ENCODE measurements at places on chromosomes 3 and 15. TPM values are rescaled to one million over a fixed set of nuclear protein-coding genes. Genes with fewer than 3 reads are reported as not detected.

DNA sequence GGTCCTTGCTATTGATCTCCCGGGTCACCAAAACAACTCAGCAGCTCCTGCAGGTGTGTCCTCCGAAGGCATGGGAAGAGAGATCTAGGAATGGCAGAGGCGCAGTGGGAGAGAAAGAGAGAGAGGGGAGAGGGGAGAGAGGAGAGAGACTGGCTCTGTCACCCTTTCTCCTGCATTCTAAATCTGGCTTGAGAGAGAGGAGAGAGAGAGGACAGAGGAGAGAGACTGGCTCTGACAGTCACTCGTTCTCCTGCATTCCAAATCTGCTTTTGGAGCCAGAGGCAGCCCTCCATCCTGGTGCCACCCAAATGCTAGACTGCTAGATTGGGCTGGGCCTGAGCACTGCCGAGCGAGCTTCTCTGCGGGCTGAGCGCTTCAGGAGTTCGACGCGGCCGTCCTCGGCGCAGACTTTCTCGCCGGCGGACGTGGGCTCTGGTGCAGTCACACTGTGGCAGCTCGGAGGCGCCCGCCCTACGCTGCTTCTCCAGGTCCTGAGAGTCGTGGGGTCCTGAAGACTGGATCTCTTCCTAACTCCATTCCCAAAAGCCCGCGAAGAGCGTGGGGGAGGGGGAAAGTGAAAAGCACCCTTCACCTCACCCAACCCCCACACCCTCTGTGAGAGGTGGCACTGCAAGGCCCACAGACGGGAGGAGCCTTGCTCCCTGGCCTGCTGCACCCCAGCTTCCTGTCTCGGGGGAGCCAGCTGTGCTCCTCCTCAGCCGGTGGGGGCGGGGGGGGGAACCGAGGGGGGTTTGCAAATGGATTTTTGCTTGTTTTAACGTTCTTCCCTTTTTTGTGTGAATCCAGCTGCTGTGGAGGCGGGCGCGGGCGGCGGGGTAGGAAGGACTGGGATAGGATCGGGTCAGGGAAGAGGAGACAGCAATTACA is 222.3 kb downstream of the MEIS2 start:
- no peak for DNase-seq

DNA sequence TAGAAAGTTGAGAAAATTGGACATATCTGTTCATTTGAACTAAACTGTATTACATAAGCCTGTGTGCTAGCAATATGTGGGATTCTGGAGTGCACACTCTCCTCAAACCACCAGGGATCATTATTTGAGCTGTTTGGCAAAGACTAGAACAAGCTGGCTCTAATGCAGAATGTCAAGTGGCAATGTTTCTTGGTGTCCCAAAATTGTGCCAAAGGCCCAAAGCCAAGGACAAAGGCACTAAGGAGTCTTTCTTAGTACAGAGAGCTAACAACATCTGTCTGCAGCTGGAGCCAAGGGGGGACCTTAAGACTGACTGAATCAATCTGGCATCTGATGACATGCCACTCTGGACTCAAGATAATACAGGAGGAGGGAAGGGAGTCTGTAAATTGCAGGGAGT is 76.7 kb upstream of the STRIT1 start:
- DNase-seq, result no peak

DNA sequence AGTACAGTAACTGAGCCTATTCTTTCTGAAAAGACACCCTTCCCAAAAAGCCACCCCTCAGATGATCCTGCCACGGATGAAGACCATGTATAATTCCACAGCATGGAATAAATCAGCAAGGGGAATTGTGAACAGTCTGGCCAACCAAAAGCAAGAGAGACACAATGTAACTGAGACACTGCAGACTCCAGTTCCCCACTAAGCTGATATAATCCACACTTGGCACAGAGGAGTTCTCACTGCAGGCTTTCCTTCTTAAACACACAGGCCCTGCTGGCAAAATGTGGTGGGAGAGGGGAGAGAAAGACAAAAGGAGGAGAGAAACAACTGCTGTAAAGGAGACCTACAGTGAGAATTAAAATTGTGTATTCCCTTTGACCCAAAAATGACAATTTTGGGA is 12.7 kb downstream of the GPR156 start:
- DNase-seq, result no peak

DNA sequence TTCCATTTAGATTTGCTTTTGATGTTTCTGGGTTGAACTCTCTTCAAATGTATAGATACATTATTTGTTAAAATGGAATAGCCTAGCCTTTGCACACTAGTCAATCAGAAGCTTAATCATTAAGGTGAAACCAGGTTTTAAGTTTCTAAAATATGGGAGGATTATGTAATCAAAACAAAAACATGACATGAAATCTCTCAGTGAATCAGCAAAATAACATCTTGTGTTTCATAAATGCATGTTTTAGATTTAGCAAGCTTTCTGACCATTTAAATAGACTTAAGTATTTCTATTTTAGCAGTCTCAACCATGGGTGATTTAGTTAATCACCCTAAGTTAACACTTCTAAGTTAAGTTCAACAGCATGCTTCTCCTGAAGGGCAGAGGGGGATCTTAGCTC is 11.3 kb downstream of the GTF2E1 start:
- no peak for DNase-seq

DNA sequence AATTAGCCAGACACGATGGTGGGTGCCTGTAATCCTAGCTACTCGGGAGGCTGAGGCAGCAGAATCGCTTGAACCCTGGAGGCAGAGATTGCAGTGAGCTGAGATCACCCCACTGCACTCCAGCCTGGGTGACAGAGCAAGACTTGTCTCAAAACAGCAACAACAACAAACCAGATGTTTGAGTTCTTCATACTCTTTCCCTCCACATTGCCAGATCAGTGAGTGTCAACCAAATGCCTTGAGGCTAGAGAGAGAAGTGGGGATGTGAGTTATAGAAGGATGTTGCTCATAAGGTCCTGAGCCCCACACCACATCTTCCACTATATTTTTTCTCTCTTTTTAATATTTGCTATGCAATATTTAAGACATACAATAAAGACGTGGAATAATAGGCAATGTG is 19.8 kb downstream of the MAPKBP1 start:
- DNase-seq, result no peak

- DNase-seq, result no peak
These were observed 774 bp downstream of the IMP3 start for GRCh38 chr15:75639191-75639708.

- DNase-seq, result no peak
These were observed 232.0 kb upstream of the IGF1R start for GRCh38 chr15:98416222-98416855.

GRCh38 chr3:160446522-160447056 is 3.0 kb downstream of the TRIM59 start:
- DNase-seq, result no peak

GRCh38 chr15:41564286-41564959 is 5.4 kb downstream of the TYRO3 start:
- DNase-seq, result no peak

DNA sequence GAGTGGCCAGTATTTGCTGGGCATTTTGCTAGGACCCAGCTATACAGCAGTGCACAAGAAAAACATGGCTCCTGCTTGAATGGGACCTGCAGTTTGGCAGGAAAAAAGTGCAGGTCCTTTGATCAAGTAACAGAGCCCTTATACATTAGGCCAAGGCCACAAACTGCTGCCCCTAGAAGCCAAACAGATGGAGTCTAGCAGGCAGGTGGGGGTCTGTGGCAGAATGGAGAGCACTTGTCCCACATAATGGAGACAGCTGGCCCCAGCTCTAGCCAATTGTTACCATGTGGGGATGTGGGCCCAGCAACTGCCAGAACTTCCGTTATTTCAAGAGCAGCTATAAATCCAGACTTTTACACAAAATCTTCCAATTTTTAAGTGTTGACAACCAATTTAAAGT is 79.3 kb downstream of the SHQ1 start:
- DNase-seq, result no peak

DNA sequence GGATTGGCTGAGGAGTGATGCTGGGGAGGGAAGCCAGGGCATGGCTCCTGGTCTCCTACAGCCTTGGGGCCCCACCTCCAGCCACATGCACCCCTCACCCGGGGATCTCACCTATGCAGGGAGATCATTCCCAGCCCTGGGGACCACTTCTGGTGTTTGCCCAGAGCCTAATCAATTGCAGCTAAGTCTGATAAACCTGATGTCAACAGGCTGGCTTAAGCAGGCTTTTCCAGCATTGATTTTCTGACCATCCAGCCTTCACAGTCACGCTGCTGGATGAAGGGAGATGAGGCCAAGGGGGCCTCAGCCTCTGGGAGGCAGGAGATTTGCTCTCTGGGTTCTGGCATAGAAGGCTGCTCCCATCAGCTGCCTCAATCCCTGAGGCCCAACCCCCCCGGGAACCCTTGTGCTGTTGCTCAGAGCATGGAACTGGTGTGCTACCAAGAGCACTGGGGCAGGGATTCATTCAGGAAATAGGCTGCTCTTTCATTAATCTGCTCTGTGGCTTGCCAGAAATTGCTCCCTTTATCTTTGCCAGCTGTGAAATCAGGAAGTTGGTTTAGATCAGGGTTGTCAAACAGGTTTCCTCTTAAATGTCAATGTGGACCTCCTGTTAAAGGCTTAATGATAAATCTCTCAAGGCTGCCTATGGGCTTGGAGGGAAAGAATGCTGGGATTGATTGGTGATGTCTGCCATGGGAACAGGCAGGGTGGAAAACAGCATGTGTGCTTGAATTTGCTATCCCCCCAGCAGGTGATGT is 19.0 kb downstream of the FAM3D start:
- no peak for DNase-seq

GRCh38 chr3:99542767-99543518 is 95.5 kb upstream of the COL8A1 start:
- DNase-seq, result no peak

GRCh38 chr15:53213336-53213735 is 423.2 kb upstream of the ONECUT1 start:
- DNase-seq, result no peak

DNA sequence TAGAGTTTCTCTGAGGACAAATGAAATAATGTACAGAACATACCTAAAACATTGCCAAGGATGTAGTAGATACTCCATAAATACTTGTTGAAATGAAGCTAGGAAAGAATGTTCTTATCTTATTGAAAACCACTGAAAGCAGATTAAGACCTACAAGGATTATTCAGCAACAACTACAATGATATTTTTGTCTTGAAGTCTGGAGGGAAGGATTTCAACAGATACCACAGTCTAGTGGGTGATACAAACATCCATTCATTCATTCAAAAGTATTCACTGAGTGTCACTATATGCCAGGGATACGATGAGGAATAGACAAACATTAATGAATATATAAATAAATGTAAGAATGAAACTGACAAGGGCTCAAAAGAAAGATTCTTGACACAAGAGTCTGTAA is 74.7 kb upstream of the THBS1 start:
- DNase-seq, result no peak

GRCh38 chr15:31278544-31279220 is 48.0 kb upstream of the KLF13 start:
- peak; percentile 43 for DNase-seq

NAALADL2 gene
- 4.2 TPM for total RNA-seq

CPLX3 gene
- not detected for total RNA-seq

ANKRD34C gene
- not detected for total RNA-seq

KCNH8 gene
- not detected for total RNA-seq

LRRC58 gene
- 9.2 TPM for total RNA-seq

P2RY13 gene
- 1.3 TPM for total RNA-seq

THSD4 gene
- 19.5 TPM for total RNA-seq

GOLGA6L7 gene
- not detected for total RNA-seq

FES gene
- 39.4 TPM for total RNA-seq

RNF111 gene
- 15.5 TPM for total RNA-seq

All from left lobe of liver (tissue), 2 donors.